ENCODE measurements at places on chromosomes 2 and 18. TPM values are rescaled to one million over a fixed set of nuclear protein-coding genes. Genes with fewer than 3 reads are reported as not detected.

CHRND gene
- not detected for total RNA-seq

RSAD2 gene
- not detected for total RNA-seq

EFR3B gene
- not detected for total RNA-seq

PID1 gene
- total RNA-seq, result not detected

SLC23A3 gene
- 7.1 TPM for total RNA-seq

CLIP4 gene
- total RNA-seq, result 107 TPM

STPG4 gene
- 6.5 TPM for total RNA-seq

Measured in PC-9 (cell line).